WERI-Rb-1 (cell line): ENCODE measurements at places on chromosomes 7 and 10.
A peak's percentile ranks its signal among the peaks of the same experiment; 100 is the strongest.

GRCh38 chr7:23622506-23622925, 25.3 kb downstream of the CCDC126 start:
- no peak for DNase-seq

DNA sequence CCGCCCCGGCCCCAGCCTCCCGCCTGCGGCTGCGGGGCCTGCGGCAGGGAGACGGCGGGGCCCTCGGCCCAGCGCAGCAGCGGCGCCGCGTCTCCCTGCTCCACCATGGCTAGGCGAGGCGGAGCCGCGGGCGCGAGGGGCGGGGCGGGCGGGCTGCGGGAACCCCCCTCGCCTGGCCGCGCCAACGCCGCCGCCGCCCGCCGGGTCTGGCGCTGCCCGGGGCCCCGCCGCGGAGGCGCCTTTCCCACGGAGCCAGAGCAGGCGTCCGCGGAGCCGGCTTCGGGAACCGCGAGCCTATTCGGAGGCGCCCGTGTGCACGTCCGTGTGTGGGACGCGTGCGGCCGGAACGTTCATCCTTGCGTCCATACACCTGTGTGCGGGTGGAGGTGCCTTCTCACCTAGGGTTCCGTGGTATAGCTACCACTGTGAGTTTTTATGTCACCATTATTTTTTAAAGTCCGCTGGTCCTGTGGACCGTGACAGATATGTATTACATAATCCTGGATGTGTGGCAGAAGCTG, at the start of gene DENND11:
Gene DENND11 (minus strand): TSS at position 120 of the 521 bp plus-strand sequence. CDS start 13 bp downstream, at position 107.
- DNase-seq = peak; percentile 11

- DNase-seq = no peak
Observed at GRCh38 chr10:26525586-26525985, 87.4 kb downstream of the APBB1IP start.

GRCh38 chr10:86024281-86025041, 342.1 kb downstream of the GRID1 start:
- no peak for DNase-seq

- no peak for DNase-seq
Observed at GRCh38 chr10:33216661-33217427, 117.6 kb downstream of the NRP1 start.

DNA sequence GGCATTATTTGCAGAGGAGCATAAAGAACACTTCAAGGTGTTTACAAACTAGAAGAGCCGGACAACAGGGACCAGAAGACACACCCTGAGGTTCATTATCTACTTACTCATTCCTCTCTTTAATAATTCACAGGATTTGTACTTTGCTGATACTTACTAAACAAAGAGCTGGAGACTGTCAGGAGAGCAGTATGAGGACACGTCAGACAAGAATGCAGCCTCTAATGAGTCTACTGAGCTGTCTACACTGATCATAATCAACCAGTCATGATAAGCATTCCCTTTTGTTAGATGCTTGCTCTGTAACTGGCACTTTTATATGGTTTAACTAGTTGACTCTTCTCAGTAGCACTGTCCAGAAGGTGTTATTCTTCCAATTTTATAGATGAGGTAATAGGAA, 243.3 kb upstream of the CDC14C start:
- no peak for DNase-seq

GRCh38 chr7:81297317-81297716, 378.5 kb upstream of the SEMA3C start:
- no peak for DNase-seq

- DNase-seq = no peak
Observed at GRCh38 chr7:44310221-44310848, 15.1 kb downstream of the CAMK2B start.

- DNase-seq = no peak
Observed at GRCh38 chr10:73899423-73899822, 11.5 kb upstream of the PLAU start.

- DNase-seq = no peak
Observed at GRCh38 chr10:48670978-48671913, 13.4 kb upstream of the WDFY4 start.

- DNase-seq = no peak
Observed at GRCh38 chr7:89073776-89074175, 278.2 kb upstream of the TEX47 start.

GRCh38 chr10:125455855-125456254, 227.1 kb downstream of the TEX36 start:
- DNase-seq = no peak

DNA sequence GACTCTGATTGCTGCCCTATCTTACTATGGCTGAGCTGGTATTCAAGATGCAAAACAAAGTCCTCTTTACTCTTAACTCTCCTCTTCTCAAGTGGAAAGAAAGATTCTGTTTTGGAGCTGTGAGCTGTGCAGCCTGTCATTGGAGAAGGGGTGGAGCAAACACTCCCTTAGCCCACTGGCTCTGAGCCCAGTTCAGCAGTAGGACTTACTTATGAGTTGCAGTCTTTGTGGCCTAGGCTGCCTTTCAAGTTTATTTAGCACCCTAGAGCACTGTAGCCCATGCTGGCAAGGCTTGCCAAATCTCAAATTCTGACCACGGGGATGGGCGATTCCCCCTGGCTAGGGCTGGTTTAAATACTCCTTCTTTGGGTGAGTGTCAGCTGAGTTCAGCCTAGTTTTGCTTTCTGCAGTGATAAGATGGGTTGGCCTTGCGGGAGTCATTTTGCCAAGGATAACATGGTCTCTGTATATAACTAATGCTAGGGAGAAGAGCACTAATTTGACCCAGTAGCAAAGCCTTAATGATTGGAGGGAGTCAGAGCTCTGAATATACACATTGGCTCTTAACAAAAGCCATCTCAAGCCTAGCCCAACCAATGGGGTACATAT, 110.2 kb downstream of the MYO3A start:
- no peak for DNase-seq

DNA sequence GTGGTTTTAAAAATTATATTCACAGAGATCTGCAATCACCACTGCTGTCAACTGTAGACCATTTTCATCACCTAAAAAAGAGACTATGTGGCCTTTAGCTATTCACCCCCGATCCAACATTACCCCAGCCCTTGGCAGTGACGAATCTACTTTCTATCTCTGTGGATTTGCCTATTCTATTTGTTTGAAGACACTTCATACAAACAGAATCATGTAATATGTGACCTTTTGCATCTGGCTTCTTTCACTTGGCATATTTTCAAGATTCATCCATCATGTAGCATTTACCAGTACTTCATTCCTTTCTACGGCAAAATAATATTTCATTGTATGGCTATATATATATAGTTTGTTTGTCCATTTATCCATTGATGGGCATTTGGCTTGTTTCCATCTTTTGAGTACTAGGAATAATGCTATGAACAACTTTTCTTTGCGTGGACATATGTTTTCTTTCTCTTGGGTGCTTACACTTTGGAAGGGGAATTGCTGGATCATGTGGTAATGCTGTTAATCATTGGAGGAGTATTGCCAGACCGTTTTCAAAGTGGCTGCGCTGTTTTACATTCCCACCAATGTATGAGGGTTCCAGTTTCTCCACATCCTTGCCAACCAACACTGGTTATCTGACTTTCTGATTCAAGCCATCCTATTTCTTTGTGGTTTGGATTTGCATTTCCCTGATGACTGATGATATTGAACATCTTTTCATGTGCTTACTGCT, 22.3 kb downstream of the ADAMTS14 start:
- DNase-seq = no peak

GRCh38 chr10:89080660-89081059, 90.1 kb downstream of the FAS start:
- DNase-seq = no peak

- no peak for DNase-seq
Observed at GRCh38 chr7:21128062-21128817, 299.6 kb upstream of the SP4 start.

DNA sequence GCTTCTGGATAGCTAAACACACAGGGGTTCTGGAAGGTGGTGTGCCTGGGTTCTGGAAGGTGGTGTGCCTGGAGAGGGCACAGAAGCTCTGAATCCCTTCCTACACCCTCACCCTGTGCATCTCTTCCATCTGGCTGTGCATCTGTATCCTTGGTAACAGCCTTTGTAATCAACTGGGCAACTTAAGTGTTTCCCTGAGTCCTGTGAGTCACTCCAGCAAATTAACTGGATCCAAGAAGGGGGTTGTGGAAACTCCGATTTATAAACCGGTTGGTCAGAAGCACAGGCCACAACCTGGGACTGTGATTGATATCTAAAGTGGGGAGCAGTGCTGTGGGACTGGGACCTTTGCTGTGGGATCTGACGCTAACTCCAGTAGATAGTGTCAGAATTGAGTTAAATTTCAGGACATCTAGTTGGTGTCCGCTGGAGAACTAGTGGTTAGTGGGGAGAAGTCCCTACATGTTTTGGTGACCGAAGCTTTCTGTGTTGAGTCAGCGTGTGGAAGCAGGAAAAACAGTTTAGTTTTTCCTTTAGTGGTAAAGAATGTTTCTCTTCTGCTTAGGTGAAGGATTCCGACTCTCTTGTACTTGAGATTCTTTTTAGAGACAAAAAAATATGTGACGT, 228.1 kb downstream of the BMPER start:
- peak; percentile 24 for DNase-seq

- no peak for DNase-seq
Observed at GRCh38 chr7:7202375-7202720, 20.0 kb downstream of the C1GALT1 start.

DNA sequence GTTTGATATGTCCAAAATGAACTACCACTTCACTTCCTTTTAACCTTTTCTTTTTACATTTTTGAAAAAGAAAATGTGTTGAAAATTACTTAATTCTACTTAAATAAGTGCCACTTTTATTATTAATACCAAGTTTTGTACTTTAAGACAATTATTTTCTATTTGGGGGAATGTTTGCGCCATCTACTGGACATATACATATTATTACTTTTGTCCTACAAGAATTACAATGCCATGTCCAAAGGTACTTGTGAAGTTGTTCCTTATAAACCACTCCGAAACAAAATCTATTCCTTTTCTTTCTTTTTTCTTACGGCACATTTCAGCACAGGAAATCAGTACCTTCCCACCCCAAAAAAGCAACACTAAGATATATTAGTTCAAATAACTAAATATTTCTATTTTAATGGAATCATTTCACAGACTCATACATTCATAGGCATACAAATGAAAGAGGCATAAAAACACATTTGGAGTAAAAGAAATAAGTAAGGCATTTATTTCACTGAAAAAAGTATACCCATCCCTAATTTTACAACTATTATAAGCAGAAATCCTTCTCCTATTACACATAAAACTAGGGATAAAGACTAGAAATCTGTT, 169.9 kb downstream of the RNF133 start:
- no peak for DNase-seq

DNA sequence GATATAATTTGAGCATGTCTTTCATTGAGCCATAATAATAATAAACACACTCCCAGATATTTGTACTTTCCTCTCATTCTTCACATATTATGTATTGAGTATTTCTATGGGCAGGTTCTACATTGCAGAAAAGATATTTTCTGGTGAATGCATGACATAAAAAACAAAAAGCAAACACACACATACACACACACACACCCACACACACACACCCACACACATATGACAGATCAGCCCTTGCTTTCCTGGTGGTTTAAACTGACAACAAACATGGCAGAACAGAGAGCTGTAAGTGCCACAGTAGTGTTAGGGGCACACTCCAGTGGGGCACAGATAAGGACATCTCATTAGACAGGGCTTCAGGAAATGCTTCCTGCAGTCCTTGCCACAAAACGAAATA, 123.3 kb upstream of the LSM8 start:
- no peak for DNase-seq

DNA sequence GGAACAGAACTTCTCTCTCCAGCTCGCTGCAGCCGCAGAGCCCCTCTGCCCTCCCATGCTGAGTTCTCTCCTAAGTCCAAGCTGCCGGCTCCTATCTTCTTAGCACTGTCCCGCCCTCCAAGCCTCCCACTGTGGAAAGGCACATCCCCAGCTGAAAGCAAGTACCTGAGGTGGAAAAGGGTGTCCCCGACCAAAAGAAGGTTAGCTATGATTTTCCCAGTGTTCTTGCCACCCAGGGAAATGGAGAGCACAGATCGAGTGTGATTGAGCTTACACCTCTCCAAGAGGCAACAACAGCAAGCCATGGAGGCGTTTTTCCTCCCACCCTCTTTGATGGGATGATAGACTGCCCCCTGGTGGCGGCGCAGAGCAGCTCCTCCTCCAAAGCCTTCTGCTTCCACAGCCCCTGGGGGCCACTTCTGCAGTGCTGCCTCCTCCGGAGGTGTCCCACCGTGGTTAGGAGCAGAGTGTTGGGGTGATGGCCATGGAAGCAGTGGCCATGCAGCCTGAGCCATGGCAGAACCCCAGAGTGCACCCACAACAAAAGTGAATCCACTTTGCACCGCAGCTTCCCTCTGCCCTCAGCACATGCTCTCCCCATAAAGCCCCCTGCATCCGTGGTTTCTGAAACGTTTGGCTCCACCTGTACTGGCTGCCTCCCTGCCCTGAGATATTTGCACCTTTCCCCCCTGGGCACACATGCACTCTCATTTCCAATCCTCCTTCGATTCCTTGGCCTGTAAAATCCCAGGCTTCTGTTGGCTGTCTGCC, 143.1 kb upstream of the STK17A start:
- DNase-seq = peak; percentile 73

DNA sequence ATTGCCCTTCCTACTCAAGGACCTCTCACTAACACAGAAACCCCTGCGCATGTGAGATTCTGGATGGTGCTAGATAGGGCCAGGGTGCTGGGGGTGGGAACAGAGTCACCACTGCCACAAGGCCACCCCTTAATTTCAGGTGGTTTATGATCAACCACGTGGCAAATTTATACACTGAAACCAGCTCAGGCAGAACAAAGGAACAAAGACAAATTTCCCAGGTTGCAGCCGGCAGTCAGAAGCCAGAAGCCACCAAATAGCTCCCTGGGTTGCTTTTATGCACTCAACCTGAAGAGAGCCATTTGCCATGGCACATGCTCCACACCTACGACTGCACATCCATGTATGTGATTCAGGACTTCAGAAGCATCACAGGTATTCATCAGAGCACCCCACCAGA, 2.5 kb downstream of the VOPP1 start:
- DNase-seq = no peak

GRCh38 chr7:153902862-153903261, 149.3 kb upstream of the DPP6 start:
- DNase-seq = no peak

GRCh38 chr10:12896251-12896650, 105.3 kb downstream of the CCDC3 start:
- no peak for DNase-seq

- DNase-seq = no peak
Observed at GRCh38 chr7:158498443-158499081, 89.1 kb downstream of the PTPRN2 start.

- no peak for DNase-seq
Observed at GRCh38 chr7:40850017-40850416, 715.2 kb downstream of the SUGCT start.

GRCh38 chr10:89279421-89279869, 22.4 kb upstream of the IFIT2 start:
- no peak for DNase-seq

GRCh38 chr7:122632238-122632637, 66.7 kb downstream of the RNF133 start:
- DNase-seq = no peak

- no peak for DNase-seq
Observed at GRCh38 chr7:124785994-124786393, 20.4 kb upstream of the GPR37 start.

DNA sequence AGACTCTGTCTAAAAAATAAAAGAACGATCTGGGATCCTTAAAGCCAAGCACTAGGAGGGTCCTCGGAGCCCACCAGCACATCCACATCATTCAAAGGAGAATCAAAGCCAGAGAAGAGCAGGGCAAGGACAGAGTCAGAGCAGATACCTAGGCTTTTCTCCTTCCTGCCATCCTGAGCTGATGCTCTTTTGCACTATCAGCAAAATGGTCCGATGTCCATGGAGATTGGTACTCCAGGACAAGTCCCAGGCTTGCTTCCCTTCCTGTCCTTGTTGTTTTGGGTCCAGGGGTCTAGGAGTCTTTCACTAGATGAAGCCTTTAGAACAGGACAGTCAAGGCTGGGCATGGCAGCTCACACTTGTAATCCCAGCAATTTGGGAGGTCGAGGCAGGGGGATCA, 58.0 kb upstream of the ELN start:
- no peak for DNase-seq
